ENCODE measurements at places on chromosomes 2 and 18.

GRCh38 chr2:148519013-148519412 lies 125.5 kb upstream of the EPC2 start:
- no peak for DNase-seq

DNA sequence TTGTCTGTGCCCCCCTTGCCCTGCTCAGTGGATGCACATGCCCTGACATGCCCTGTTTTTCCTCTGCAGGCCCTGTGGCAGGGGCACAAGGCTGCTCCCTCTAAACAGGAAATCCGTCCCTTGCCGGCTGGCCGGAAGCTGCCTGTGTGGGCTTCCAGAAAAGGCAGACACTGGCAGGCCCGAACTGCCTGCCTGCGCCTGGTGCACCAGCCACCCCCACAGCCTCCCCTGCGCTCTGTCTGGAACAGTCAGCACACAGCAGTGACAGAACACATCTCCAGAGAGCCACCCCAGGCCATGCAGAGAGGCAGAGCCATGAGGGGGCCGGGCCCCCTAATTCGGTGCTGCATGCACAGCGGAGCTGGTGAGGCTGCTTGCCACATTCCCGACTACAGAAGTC lies 33.5 kb downstream of the LOXHD1 start:
- DNase-seq, result no peak

DNA sequence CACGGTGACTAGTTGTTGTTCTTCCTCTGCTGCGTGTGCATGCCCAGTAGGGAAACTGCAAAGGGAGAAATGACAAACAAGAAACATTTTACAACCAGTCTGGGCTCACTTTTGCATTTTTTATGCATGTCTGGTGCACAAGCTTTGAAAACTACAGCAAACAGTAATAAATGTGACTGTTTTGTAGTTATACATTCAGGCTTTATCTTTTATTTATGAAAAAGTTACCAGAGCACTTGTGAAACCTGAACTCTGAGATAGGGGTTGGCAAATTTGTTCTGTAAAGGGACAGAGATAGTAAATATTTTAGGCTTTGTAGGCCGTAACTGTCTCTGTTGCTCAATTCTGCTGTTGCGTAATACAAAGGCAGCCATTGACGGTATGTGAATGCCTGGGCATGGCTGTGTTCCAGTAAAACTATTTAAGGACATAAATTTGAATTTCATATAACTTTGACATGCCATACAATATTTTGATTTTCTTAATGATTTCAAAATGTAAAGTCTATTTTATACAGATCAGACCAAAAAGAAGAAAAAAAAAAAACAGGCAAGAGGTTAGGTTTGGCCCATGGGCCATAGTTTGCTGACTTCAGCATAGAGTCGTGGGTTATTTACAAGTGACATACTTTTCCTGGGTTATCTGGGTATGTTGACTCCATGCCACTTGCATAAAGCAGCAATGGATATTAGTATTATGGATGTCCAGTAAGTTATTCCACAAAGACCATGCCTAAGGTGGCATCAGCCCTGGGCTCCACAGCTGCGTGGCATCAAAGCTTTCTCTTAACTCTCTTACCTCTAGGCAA lies 53.6 kb upstream of the EML6 start:
- DNase-seq, result no peak

- no peak for DNase-seq
Measured at GRCh38 chr18:56391931-56392590, 246.3 kb downstream of the TXNL1 start.

DNA sequence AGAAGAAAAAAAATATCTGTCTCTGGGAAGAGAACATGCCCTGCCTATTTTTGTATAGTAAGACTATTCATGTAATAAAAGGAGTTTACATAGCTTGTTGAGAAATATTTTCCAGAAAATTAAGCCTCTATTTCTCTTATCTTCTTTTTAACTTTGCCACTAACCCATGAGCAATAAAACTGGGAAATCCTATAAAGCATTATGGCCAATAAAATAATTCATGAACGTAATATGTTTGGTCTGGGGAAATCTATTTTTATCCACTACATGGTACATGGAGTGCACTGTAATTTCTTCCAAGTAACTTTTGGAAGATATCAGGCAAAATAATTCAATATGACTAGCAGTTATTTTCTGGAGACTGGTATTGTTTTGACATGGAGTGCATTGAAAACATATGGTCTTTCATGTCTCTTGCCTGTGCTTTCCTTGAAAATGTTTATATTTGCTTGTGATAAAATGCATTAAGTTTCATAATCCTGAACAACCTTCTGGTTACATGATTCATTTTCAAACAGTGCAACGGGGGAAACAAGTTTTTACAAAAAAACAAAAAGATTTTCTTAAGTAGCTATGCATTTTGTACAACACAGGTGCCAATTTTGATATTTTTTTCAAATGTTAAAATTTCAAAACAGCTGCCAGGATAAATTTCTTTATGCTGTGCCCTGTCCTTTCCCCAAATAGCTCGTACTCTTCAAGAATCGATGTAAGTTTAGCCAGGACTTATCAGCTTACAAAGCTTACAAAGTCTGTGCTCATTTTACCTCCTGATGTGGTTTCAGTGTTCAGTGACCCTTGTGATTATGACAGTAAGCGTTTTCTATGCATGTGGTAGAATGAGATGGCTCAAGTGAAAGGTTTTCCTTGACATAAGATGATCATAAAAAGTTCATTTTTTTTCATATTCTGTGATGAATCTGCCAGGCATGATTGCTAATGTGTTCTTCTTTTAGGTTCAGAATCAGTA lies 194.5 kb downstream of the UBE2E3 start:
- DNase-seq, result no peak

- DNase-seq, result no peak
Measured at GRCh38 chr2:134457353-134457752, 203.5 kb downstream of the MGAT5 start.

All from left renal cortex interstitium (tissue), 4 donors.